Cortex of kidney (tissue), 1 donor: ENCODE measurements at places on chromosomes 12 and 14.

- no peak for DNase-seq
Measured at GRCh38 chr12:70185301-70185700, 57.9 kb upstream of the CNOT2 start.

DNA sequence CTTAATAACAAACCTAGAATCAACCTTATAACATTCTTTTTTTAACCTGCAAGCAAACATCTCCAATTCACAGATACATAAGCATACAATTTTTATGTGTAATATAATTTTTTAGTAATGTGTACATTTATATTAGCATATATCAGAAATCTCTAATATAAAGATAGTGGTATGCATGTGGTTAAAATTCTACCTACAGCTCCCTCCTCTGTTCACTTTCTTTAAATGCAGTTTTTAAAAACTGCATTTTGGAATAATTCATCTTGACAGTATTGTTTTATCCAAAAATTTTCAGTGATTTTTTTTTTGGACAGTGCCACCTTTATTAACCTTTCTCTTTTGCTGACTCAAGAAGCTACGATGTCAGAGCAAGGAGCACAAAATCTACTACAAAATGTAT lies 13.2 kb upstream of the RXYLT1 start:
- DNase-seq, result no peak

DNA sequence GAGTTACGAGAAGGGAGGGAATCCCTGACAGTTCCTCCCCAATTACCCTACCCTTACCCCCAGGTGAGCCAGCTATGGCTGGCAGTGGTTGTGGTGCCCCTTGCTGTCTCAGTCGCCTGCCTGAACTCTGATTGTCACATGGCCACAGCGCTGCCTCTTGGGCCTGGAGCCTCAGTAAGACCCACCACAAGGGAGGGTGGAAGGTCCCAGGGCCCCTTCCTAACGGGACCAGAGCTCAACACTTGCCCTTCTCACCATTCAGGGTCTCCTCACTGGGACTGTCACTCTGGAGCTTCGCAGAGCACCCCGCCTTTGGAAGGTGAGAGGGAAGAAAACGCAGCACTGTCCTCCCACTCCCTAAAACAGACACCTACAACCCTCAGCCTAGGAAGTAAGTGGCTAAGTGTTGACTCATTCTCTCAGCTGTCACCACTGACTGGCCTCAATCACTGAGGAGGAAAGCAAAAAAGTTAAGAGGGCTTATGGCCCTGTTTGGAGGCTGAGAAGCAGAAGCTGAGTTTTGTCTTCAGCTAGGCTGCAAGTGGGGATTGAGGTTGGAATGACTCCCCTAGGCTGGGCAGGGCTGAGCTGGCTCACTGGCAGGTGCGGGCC lies 1.0 kb downstream of the TMEM253 start:
- no peak for DNase-seq

DNA sequence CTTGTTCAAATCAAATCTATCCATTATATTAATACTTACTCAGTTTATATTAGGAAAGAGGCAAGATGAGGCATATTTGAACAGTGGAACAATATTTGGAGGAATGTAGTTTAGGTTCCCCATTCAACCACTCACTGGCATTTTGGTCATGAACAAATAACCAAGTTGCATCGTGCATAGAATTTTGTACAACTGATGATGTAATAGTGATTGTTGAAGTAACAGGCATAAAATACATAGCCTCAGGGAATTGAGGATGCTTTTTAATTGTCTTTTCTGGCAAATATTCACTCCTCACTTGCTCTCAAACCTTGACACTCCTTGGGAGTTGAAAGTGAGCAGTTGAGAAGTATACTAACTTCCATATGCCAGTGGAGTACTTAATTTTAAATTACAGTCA lies 175.2 kb downstream of the SRGAP1 start:
- no peak for DNase-seq

DNA sequence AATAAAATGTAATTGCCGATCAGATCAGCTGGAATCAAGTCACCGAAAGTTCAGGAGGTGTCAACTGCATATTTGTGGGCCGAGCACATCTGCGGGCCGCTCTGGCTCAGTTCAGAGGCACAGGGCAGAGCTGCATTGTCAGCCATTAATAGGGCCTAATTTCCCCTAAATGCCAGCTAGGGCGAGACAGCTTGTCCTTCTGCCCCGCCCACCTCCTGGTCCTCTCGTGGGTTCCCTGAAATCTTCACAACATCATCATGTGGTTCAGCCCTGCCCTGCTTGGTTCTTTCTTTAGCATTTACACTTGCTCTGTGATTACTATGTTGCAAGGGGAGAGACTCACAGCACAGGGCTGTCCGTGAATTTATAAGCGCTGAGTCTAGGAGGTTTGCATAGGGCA lies 148.9 kb downstream of the CHST11 start:
- no peak for DNase-seq

GRCh38 chr12:97292588-97292987 lies 170.0 kb upstream of the RMST start:
- no peak for DNase-seq

DNA sequence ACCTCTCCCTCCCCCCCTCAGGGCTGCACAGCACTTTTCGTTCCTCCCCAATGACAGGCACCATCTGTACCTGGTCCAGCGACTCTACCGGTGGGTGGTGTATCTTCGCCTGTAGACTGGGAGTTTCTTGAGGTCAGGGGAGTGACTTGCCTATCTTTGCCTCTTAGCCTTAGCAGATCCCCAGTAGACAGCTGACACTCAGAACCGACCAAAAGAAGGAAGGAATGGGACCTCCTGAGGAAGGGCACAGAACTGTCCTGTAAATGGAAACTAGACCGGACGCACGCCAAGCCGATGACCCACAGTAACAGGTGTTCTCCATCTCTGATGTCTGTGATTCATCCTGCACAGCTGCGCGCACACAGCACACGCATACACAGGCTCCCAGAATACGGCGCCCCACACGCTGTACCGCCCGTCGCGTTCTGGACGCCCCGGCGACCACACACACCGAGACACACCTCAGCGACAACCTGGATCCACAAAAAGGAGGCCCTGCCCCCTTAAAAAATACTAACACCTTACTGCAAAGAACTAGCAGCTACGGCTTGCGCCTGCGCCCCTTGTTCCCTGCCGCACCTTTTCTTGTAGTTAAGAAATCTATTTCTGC lies 673 bp upstream of the TTC9 start:
- DNase-seq, result no peak
